Liver (tissue), 10 donors: ENCODE measurements at places on chromosomes 6 and 20.

DNA sequence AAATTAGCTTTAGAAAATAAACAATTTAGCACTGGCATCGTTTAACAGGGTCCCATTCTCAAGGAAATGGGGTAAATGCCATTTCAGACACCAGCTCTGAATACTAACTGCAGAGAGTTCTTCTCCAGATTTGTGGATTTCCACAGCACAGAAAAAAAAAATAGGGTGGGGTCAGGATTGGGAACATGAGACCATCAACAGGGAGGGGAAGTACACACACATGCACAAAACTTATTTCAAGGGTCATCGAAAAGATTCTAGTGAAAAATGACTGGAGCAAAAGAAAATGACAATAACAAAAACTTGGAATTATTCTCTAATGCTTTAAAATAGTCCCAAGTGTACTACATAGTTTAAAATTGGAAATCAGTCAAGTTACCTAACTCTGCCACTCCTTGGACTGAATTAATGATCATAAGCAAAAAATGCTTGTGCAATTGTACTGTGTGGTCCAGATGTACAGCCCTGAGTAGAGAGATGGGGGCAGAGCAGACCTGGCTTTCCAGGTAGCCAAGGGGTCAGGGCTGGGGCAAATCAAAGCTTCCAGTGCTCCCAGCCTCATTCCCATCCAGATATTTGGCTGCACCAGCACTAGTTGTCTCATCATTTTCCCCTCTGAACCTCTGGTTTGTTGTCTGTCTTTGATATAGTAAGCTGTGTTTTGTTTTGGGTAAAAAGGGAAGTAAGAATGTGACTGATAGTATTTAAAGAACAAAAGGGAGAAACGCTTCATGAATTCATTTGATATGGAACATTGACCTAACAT, 152.4 kb downstream of the SOBP start:
- H3K27me3 ChIP-seq, result no peaks in the 10 kb centered on the region
- no peaks in the 10 kb centered on the region for H3K4me1 ChIP-seq
- no peak for DNase-seq
- no peak overlapping the region for H3K4me3 ChIP-seq
- no peak overlapping the region for H3K27ac ChIP-seq

DNA sequence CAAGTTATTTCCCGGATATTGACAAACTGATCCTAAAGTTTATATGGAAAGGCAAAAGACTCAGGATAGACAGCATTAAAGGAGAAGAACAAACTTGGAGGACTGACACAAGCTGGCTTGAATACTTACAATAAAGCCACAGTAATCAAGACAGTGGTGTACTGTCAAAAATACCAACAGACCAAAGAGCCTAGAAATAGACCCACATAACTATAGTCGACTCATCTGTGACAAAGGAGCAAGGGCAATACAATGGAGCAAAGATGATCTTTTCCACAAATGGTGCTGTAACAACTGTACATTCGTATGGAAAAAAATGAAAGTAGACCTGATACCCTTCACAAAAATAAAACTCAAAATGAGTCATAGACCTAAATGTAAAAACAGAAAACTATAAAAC, 46.0 kb downstream of the ABHD12 start:
- H3K27ac ChIP-seq, result no peak overlapping the region
- no peaks in the 10 kb centered on the region for H3K36me3 ChIP-seq
- DNase-seq, result no peak
- no peaks in the 10 kb centered on the region for H3K4me1 ChIP-seq
- H3K4me3 ChIP-seq, result no peak overlapping the region

DNA sequence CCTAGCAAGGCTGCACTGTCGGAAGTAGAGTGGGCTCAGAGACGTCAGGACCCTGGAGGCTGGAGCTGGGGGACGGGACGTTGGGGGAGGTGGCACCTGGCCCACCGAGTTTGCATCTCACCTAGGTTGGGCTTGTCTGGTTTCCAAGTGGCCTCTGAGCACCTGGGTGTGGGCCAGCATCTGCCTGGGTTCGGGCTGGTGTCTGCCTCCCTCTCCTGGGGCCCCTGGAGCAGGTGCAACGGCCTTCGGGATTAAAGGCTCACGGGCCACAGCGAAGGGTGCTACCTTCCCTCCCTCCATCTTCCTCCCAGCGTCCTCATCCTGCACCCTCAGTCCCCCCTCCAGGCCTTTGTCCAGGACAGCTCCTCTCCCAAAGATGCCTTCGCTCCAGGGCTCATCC, 6.0 kb downstream of the HRH3 start:
- no peak overlapping the region for H3K4me3 ChIP-seq
- DNase-seq, result no peak
- H3K36me3 ChIP-seq, result no peaks in the 10 kb centered on the region
- H3K4me1 ChIP-seq, result no peaks in the 10 kb centered on the region
- H3K27ac ChIP-seq, result no peak overlapping the region

DNA sequence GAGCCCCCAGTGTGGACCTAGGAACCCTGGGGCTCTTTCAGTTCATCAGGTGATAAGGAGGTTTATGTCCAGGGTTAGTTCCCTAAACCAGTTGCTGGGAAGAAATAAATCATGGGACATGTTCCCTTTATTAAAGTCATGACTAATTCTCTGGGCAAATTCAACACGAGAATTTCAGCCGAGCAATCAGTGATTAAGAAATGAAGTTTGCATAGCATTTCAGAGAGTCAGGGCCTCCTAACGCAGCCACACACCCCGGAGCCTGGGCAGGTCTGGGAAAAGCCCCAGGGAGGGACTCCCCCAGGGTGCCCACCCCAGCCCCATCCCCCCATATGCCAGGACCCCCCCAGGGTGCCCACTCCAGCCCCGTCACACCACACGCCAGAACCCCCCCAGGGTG, 20.1 kb downstream of the SLCO4A1 start:
- no peak overlapping the region for H3K4me3 ChIP-seq
- H3K27me3 ChIP-seq, result no peaks in the 10 kb centered on the region
- DNase-seq, result no peak
- no peaks in the 10 kb centered on the region for H3K36me3 ChIP-seq
- no peak overlapping the region for H3K27ac ChIP-seq
- no peaks in the 10 kb centered on the region for H3K4me1 ChIP-seq

DNA sequence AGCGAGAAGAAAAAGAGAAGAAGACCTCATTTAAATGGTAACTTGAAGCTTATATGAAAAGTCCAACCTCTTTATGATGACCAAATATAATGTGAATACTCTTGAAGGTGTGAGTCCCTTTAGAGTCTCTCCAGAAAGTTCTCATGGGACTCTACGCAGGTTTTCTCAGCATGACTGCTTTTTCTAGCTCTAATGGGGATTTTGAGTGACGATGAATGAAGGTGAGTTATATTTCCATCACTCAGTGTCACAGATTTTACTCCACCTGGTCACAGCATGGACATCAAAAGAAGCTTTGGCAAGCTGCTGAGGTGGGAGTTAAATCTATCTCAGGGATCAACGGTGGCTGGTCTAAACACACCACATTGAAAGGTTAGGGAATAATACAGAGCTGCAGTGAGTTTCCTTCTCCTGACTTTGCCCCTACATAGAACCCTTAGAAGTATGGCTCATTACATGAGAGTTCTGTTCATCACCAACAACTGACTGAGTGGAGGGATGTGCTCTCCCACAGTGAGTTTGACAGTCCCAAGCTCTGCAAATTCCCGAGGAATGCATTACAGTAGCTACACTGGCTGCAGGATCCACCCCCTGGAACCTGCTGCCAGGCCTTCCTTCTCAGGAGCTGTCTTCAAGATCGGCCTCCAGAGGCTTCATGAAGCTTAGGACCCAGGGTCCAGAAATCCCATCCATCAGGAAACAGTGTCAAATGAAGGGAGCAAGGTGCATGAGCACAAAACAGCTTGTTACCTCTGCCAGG, 126.8 kb downstream of the FOXC1 start:
- H3K27me3 ChIP-seq, result no peaks in the 10 kb centered on the region
- no peaks in the 10 kb centered on the region for H3K4me1 ChIP-seq
- no peaks in the 10 kb centered on the region for H3K36me3 ChIP-seq
- H3K4me3 ChIP-seq, result no peak overlapping the region
- DNase-seq, result no peak
- no peak overlapping the region for H3K27ac ChIP-seq

DNA sequence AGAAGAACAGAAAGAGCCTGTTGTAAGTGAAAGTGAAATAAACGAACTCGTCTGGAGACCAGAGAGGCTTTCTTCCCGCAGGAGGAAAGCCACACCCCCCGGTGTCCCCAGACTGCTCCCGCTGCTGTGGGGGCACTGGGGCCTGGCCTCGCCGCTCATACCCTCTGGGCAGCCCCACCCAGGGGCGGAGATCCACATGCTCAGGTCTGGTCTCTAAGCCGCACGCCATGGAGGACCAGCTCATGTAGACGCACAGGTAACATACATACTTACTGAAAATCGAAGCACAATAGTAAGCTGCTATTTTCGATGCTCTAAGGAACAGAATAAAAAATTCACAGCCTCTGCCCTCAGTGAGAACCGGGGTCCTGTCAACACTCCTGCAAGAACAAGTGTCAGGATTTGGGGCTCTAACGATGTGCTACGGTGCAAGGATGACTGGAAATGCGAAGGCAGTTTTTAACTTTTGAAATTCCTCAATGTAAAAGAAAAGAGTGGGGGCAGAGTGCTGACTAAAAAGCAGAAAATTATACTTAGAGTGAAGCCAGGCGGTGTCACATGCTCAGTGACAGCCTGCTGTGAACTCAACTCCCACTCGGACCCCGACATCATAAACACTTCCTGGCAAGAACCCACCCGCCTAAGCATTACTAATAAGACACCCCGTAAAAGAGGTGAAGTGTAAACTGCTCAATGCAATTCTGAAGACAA, 110.5 kb downstream of the IRF4 start:
- H3K4me3 ChIP-seq, result no peak overlapping the region
- no peak overlapping the region for H3K27ac ChIP-seq
- no peaks in the 10 kb centered on the region for H3K36me3 ChIP-seq

DNA sequence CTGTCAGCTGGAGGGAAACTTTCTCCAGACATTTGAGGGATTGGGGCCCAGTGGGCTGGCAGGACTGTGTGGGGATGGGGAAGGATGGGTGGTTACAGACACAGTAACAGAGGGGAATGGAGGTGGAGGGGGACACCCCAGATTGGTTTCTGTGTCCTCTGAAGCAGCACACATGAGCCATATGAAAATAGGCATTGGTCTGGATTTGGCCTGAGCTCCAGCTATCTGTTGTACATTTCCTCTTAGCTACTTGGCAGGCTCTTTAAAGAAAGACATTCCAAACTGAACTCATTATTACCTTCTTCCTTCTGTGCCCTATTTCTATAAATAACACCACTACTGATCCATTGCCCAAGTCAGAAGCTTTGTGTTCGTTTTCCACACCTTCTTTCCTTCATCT, 72.0 kb upstream of the PRL start:
- no peak for DNase-seq
- no peak overlapping the region for H3K4me3 ChIP-seq
- H3K4me1 ChIP-seq, result peaks cover 5% of the 10 kb centered on the region
- H3K36me3 ChIP-seq, result no peaks in the 10 kb centered on the region
- no peak overlapping the region for H3K27ac ChIP-seq
- no peaks in the 10 kb centered on the region for H3K27me3 ChIP-seq

DNA sequence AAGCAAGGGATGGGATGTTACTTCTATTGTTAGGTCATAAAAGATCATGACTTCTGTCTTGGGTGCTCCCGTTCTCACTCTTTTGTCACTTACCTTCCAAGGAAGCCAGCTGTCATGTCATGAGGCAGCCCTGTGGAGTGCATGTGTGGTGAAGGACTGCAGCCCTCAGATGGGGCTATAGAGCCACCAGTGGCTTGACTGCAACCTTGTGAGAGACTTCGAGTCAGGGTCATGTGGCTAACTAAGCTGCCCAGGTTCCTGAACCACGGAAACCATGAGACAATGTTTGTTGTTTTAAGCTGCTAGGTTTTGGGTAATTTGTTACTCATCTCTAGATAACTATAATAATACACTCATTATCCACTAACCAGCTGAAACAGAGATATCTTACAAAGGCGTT, 477.1 kb downstream of the BTBD3 start:
- no peaks in the 10 kb centered on the region for H3K4me1 ChIP-seq
- no peaks in the 10 kb centered on the region for H3K27me3 ChIP-seq
- H3K36me3 ChIP-seq, result no peaks in the 10 kb centered on the region
- no peak overlapping the region for H3K4me3 ChIP-seq

DNA sequence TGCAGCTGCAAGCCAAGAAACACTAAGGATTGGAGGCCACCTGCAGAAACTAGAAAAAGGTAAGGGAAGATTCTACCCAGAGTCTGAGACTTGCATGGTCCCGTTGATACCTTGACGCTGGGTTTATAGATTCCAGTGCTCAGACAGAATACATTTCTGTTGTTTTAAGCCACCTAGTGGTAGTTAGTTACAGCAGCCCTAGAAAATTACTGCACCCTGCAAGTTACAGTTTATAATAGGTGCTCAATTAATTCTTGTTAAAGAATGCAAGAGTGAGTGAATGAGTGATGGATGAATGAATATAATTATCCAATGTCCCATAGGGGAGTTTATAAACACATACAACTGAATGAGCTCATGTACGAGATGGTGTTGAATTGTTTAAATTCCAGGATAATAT, 453.1 kb upstream of the SLC35B3 start:
- H3K27me3 ChIP-seq, result no peaks in the 10 kb centered on the region
- no peaks in the 10 kb centered on the region for H3K36me3 ChIP-seq
- no peak overlapping the region for H3K27ac ChIP-seq

- H3K27ac ChIP-seq, result no peak overlapping the region
- no peak for DNase-seq
- no peaks in the 10 kb centered on the region for H3K4me1 ChIP-seq
- H3K27me3 ChIP-seq, result no peaks in the 10 kb centered on the region
Measured at GRCh38 chr6:154579485-154579884, 69.0 kb upstream of the CNKSR3 start.

- H3K36me3 ChIP-seq, result no peaks in the 10 kb centered on the region
- no peaks in the 10 kb centered on the region for H3K4me1 ChIP-seq
- no peak overlapping the region for H3K27ac ChIP-seq
Measured at GRCh38 chr20:16528078-16528477, 45.2 kb downstream of the KIF16B start.

DNA sequence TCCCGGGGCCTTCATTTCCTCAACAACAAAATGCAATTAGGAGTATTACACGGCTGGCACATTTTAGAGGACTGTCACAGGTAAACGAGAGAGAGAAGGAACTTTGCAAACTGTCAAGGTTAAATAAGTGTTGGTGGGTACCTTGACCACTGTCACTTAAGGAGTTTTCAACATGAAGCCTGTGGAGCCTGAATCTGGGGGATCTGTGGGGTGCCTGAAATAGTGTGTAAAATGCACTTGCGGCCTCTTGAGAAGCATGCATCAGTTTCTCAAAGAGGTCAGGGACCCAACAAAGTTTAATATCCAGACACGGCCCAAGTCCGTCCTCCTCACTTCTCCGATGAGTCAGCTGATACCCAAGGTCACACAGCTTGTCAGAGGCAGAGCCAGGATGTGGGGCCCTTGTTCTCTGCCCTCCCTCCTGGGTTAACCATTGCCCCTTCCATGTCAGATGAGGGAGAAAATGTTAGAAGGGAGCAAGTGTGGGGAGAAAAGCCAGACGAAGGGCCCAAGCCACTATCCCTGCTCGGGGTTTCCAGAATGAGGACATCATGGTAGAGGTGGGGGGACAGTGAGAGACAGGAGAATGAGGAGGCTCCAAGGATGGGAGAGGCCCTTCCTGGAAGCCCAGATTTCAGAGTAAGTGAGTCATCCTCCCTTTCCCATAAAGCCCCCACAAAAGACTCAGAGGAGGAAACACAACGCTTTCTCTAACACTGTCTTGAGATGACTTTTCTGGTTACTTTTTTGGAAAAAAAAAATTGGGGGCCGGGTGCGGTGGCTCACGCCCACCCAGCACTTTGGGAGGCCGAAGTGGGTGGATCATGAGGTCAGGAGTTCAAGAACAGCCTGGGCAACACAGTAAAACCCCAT, 42.2 kb downstream of the C6orf132 start:
- no peak for DNase-seq
- no peaks in the 10 kb centered on the region for H3K36me3 ChIP-seq
- H3K27ac ChIP-seq, result no peak overlapping the region
- H3K4me1 ChIP-seq, result peaks cover 4% of the 10 kb centered on the region
- H3K4me3 ChIP-seq, result no peak overlapping the region
- H3K27me3 ChIP-seq, result no peaks in the 10 kb centered on the region
